Daoy (cell line): ENCODE measurements at places on chromosomes 7 and 10.

DNA sequence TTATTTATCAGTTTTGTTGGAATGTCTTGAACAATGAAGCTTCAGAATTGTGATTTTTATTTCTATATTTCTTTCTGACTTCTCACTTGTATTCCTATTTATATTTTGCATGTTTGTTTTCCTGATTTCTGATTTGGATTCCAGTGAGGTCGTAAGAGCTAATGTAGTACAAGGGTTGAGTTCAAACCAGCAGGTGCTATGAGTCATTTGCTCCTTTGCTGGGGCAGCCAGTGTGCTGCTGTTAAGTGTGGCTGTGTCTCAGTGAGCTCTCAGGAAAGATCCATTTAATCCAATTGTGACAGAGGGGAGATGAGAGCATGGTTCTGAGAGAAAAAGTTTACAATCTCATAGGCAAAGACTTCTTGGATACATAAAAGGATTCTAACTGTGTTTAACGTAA is 48.6 kb downstream of the MCU start:
- peak; percentile 35 for DNase-seq

GRCh38 chr10:1114315-1114714 is 58.1 kb downstream of the WDR37 start:
- no peak for DNase-seq

GRCh38 chr7:95330204-95330960 is 6.0 kb upstream of the PON1 start:
- peak; percentile 23 for DNase-seq

GRCh38 chr7:28458732-28459131 is 46.4 kb downstream of the CREB5 start:
- DNase-seq = no peak

- no peak for DNase-seq
These were observed 59.3 kb downstream of the ATXN7L1 start for GRCh38 chr7:105816954-105817615.

DNA sequence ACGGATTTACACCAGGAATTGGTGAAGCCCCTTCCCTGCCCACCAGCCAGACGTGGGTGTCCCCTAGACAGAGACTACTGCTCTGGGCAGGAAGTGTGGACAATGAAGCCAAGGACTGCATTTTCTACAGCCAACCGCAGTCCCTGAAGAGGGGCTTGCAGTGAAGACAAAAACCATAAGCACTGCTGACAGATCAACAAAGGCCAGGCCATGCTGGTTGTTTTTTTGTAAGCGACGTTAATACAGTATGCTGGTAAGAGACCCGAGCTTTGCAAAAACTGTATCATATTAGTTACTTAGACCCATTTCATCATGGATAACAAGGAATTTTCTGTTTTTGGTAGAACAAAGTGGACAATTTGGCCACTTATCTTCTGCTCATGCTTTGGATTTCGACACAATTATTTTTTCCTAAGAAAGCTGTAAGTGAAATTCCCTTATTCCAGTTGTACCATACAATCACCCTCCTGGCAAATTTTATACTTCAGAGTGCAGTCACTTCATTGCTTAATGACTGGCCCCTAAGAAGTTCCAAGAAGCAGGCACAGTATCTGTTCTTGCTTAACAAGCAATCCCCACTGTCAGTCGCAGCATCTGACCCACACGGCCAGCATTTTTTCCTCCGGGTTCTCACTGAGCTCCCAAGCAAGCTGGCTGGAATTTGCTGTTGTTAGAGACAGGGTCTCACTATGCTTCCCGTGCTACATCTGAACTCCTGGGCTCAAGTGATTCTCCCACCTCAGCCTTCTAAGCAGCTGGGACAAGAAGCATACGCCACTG is 163.5 kb downstream of the PARD3 start:
- no peak for DNase-seq

GRCh38 chr10:130997267-130998045 is 314.1 kb downstream of the TCERG1L start:
- no peak for DNase-seq

DNA sequence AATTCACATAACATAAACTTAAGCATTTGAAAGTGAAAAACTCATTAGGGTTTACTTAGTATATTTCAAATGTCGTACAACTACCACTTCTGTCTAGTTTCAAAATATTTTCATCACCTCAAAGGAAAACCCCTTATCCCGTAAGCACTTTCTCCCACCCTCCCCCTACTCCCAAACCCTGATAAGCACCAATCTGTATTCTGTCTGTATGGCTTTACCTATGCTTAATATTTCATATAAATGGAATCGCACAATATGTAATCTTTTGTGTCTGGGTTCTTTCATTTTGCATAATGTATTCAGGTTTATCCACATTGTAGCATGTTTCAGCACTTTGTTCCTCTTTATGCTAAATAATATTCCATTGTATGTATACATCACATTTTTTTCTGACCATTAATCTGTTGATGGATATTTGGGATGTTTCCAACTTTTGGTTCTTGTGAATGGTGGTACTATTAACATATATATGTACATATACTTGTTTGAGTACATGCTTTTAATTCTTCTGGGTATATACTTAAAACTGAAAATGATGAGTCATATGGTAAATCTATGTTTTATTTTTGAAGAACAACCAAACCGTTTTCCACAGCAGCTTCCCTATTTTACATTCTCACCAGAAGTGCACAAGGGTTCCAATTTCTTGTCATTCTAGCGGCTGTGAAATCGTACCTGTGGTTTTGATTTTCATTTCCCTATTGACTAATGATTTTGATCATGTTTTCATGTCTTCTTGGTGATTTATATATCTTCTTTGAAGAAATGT is 6.2 kb upstream of the STARD3NL start:
- DNase-seq = no peak

DNA sequence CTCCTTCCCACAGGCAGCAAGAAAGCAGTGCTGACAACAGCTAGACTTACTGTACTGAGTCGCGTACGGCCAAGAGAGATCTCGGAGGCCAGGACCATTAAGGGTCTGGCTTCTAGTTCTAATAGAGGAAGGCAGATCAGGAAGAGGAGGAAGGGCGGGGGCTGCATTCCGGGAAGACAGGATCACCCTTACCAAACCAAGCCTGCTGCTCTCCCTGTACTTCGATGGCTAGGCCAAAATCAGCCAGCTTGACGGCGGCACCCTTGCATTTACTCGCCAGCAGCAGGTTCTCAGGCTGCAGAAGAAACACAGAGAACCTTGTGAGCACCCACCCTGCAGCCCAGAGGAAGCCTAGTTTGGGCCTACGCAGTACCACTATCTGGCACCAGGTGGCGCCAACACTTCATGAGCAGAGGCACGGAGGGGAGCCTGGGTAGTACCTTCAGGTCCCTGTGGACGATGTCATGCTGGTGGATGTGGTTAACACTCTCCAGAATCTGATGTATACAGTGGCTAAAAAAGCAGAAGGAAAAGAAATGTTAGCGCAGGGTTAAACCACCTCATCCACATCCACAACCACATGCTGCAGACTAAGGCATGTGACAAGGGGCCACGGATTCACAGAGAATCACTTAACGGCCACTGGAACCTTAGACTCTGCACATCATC is 25.4 kb downstream of the CAMK2G start:
- peak; percentile 75 for DNase-seq

DNA sequence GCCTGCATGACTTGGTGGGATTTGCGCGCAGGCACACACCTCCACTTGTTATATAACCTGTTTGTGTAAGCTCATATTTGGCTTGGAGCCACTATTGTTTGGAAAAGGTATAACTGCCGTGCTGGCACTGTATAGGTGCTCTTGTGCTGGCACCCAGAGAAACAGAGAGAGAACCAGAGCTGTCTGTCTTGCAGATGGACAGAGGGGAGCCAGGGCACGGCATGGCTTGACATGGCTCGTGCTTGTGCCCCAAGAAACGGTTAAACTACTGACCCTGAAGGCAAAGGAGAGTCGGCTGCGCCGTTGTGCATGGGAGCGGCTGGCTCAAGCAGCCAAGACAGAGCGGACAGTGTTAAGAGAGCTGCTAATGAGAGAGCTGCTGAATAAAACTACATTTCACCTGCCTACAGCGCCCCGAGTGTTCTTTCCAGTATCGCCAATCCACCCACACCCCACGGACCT is 23.2 kb downstream of the RAPGEF5 start:
- DNase-seq = no peak
